Natural killer cell treated with Interleukin-12 subunit alpha and Interleukin-12 subunit beta and Interleukin-15 and Interleukin-18, amount 100 ng/mL, for 72 hours (primary cell): ENCODE measurements at places on chromosomes 11 and 22. TPM values are rescaled to one million over a fixed set of nuclear protein-coding genes. Genes with fewer than 3 reads are reported as not detected.

The MMP12 gene
- not detected for total RNA-seq

DNA sequence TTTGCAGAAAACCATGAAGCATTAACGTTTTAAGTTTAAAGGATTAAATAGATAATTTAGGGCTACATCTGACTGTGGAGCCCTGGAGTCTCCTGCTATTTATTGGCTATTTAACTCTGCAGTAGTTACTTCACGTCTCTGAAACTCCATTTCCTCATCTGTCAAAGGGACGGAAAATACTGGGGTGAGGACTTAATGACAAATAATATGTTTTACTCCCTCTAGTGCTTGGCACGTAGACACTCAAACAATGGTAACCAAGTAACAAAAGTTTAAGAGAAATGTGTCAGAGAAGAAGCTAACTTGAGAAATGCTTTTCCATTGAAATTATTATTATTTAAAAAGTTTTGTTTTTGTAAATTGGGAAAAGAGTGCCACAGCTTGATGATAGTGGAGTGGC is 130.7 kb upstream of the RCN1 start:
- no peak for DNase-seq

GRCh38 chr11:35057926-35058668 is 80.9 kb upstream of the CD44 start:
- DNase-seq: no peak

DNA sequence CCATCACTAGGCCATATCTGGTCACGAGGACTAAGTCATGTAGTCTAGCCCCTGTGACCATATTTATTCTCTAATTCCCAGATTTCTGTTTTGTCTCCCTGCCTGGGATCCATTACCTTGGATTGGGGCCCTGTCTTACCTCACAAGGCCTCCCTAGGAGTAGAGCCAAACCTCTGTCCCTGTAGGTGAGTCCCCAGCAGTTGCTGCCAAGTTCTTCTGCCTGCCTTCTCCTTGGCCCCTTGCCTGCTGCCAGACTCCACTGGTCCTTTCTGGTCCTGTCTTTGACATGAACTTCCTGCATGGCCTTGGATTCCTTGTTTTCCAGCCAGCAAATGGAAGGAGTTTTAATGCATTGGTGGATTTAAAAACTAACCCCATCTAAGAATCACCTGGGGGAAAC is 35.6 kb upstream of the CADM1 start:
- DNase-seq: no peak

- DNase-seq: no peak
Measured at GRCh38 chr11:73398132-73398526, 21.9 kb downstream of the RELT start.
